Mesenteric fat pad (tissue), 1 donor: ENCODE measurements at places on chromosomes 5 and 9. TPM values are rescaled to one million over a fixed set of nuclear protein-coding genes. Genes with fewer than 3 reads are reported as not detected.
A peak's percentile ranks its signal among the peaks of the same experiment; 100 is the strongest.

The SH3PXD2B gene
- total RNA-seq: 56.6 TPM

- no peak for DNase-seq
These were observed 160.0 kb downstream of the PAPPA start for GRCh38 chr9:116313638-116314037.

The AGXT2 gene
- total RNA-seq: not detected

The TNFSF8 gene
- 4.6 TPM for total RNA-seq

The GTF3C5 gene
- total RNA-seq: 32.3 TPM

The OR1Q1 gene
- total RNA-seq: not detected

GRCh38 chr9:126218359-126219125 is 108.1 kb upstream of the MVB12B start:
- no peak for DNase-seq

The FOXI1 gene
- not detected for total RNA-seq

DNA sequence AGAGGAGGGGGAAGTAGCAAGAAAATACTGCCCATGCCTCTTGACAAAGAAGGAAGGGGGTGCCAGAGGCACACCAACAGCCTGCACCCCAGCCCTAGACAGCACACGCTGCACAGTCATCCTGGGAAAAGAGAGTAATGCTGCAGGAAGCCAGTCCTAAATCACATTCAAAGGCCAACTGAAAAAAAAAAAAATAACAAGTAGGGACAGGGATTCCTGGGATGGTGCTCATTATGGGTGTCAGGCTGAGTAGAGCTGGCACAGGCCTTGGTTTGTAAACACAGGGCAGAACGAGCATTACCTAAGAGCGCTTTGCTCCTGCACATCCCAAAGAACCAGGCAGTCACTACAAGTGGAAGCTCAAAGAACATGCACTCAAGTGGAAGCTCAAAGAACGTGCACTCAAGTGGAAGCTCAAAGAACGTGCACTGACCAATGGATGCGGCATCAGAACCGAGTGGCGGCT is 7.8 kb downstream of the RAPGEF1 start:
- no peak for DNase-seq

- no peak for DNase-seq
These were observed 616 bp downstream of the RNF130 start for GRCh38 chr5:180070756-180071530.

- no peak for DNase-seq
These were observed 57.0 kb downstream of the C9orf153 start for GRCh38 chr9:86202338-86202882.

The PIGO gene
- 15.2 TPM for total RNA-seq

DNA sequence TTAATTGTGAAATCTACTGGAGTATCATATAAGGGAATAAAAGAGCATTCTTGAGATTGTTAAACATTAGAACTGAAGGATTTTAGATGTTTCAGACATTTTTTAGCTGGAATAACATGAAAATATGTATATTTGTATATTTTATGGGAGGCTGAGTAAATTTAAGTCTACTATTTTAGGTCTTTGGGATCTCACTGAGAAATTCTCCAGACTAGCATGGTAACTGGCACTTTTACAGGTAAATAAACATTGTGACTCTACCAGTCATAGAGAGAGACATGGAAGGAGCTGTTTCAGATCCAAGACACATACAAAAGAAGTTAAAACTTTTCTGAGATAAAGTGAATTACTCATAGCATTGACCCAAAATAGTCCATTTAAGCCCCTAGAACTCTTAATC is 59.4 kb downstream of the NDUFAF2 start:
- no peak for DNase-seq

- no peak for DNase-seq
These were observed 41.1 kb downstream of the NFX1 start for GRCh38 chr9:33331377-33331891.

DNA sequence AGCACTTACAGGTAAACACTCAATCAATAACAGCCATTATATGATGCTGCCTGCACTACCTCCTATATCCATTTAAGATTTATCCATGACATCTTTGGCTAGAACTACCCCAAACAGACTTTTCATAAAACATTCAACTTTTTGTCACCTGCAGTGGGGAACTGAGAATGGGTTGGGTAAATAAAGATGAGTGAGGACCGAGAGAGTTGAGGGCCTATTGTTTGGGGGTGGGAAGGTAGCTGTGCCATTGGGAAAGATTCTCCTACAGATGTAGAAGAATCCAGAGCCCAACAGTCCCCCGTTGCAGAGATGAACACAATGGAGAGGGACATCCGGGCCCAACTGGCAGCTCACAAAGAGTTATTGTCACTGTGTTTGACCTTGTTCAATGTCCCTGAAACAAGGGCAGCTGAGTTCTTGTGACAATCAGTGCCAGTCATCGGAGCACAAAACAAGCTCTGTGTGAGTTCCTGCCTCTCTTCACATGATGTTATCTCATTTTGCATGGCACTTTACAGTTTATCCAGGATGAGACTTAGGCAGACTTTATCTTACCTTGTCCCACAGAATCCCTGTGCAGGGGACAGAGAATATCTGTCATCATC is 11.5 kb upstream of the SLC31A2 start:
- peak; percentile 49 for DNase-seq

GRCh38 chr5:66864240-66864884 is 268.2 kb downstream of the MAST4 start:
- no peak for DNase-seq

DNA sequence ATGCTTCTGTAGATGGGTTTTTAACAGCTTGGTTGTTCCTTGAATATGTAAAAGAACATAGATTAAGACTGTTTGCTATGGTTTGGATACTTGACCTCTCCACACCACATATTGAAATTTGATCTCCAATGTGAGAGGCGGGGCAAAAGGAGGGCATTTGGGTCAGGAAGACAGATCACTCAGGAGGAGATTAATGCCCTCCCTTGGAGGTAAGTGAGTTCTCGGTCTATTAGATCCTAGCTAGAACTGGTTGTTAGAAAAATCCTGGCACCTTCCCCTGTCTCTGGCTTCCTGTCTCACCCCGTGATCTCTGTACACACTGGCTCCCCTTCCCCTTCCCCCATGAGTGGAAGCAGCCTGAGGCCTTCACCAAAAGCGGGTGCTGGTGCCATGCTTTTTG is 281.1 kb upstream of the ANKRD55 start:
- DNase-seq: no peak

DNA sequence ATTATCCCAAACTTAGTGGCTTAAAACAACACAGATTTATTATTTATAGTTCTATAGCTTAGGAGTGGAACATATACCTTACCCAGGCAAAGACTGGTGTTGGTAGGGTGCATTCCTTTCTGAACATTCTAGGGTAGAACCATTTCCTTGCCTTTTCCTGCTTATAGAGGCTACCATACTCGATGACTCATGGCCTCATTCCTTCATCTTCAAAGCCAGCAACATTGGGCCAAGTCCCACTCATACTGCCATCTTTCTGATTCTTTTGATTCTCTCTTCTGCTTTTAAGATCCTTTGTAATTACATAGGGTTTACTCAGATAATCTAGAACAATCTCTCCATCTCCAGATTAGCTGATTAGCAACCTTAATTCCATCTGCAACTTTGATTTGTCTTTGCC is 452.7 kb upstream of the KLF4 start:
- no peak for DNase-seq

GRCh38 chr9:6268826-6269397 is 53.3 kb downstream of the IL33 start:
- DNase-seq: no peak

- DNase-seq: peak; percentile 45
These were observed 30.9 kb upstream of the CEP72 start for GRCh38 chr5:581266-581665.

DNA sequence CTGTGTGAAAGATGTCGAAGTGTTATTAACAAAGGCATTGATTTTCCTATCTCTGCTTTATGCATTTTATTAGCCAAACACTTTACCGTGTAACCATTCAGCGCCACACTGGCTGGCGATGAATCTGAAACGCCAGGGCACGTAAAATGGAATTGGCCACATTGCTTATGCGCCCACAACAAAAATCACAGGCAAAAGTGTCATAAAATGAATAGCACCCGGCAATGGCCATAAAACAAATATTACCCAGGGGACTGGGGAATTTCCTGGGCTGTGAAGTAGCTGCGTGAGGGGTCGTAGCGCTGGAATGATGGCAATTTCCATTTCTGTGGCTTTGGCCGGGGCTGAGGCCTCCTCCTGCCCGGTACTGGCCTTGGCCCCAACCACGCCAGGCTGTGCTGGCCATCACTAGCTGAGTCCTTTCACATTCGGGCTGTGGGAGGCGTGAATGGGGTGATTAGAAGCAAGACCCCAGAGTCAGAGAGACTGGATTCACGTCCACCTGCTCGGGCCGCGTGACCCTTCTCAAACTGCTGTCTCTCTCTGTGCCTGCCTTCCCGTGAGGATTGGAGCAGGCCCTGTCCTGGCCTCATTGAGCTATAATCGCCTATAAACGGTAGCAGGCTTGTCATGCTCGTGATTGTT is 254.5 kb downstream of the PBX3 start:
- no peak for DNase-seq

The TLN1 gene
- 622 TPM for total RNA-seq
